ENCODE measurements at places on chromosomes 16 and 17.
A peak's percentile ranks its signal among the peaks of the same experiment; 100 is the strongest.

DNA sequence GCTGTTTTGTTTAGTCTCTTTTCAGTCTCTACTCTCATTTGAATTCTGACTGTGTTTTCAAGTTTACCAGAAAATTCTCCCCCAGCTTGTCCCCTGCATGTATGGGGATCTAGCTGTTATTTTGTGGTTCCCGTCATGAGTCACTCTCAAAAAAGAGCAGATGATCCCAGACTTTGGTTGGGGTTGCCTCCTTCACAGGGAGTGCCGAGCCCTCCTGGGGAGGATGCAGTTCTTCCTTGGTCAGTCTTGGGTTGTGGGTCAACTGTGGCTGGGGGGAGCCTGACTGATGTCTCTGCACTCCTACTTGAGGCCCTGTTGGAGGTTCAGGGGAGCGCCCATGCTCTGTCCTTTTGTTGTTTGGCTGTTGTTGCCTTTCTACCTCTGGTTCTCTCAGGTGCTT, 37.7 kb downstream of the EPN2 start:
- DNase-seq, result no peak
- H3K27ac ChIP-seq, result no peak overlapping the region
- no peaks in the 10 kb centered on the region for H3K36me3 ChIP-seq

DNA sequence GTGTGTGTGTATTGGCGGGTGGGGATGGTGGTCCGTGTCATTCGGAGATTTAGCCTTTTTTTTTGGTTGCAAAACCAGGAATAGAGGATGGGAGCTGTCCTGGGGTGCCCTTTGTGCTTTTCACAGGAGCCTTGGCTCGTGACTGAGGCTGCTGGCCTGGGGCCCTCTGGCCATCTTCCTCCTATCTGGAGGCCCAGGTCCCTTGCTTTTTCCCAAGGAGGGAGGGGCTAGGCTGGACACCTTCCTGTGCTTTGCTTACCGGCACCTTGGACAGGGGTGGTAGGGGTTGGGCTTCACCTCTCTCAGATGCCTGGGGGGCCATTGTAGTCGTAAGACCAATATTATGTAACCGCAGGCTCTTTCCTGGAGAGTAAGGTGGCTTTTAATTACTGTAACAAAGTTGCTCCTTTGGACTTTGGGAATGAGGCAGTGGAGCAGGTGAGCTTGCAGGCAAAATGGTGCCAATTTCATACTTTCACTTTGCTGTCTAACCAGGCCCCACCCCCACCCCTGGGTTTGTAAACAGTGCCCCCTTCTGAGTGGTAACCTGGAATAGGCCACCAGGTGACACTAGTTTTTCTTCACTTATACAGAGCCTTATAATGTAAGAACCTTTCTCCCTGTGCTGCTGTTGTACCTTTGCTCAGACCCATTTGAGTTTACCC, 1.2 kb downstream of the DYNLL2 start:
- H3K27me3 ChIP-seq, result no peaks in the 10 kb centered on the region
- H3K4me1 ChIP-seq, result peaks cover 34% of the 10 kb centered on the region
- H3K27ac ChIP-seq, result peak overlapping the region; percentile 94
- peak overlapping the region; percentile 88 for H3K4me3 ChIP-seq

GRCh38 chr17:34750004-34750403, 170.6 kb downstream of the TMEM132E start:
- H3K27me3 ChIP-seq, result no peaks in the 10 kb centered on the region
- H3K4me1 ChIP-seq, result no peaks in the 10 kb centered on the region
- no peak overlapping the region for H3K27ac ChIP-seq
- H3K36me3 ChIP-seq, result no peaks in the 10 kb centered on the region
- DNase-seq, result no peak
- H3K4me3 ChIP-seq, result no peak overlapping the region

GRCh38 chr16:88318521-88318920, 64.2 kb upstream of the ZNF469 start:
- H3K27ac ChIP-seq, result no peak overlapping the region
- no peaks in the 10 kb centered on the region for H3K27me3 ChIP-seq
- H3K36me3 ChIP-seq, result no peaks in the 10 kb centered on the region
- H3K4me3 ChIP-seq, result no peak overlapping the region

DNA sequence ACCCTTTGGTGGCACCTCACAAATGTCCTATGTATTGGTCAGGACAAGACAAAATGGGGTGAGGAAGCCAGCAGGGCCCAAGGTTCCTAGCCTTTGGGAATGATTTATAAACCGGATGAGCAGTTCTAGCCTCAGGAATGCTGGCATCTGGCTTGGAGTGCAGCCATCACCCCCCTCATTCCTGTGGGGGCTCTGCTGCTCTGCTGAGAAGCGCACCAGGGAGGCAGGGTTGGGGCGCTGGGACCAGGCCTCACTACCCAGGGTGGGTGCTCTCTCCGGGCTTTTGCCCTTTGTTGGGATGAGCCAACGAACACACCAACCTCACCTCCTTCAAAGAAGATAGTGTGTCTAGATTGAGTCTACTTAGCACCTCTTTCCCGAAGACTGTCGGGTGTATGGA, 39.2 kb downstream of the TMEM11 start:
- no peaks in the 10 kb centered on the region for H3K27me3 ChIP-seq
- H3K4me1 ChIP-seq, result no peaks in the 10 kb centered on the region
- H3K4me3 ChIP-seq, result no peak overlapping the region
- DNase-seq, result no peak

GRCh38 chr16:24853830-24854229, 8.1 kb downstream of the SLC5A11 start:
- H3K27ac ChIP-seq, result no peak overlapping the region
- no peak for DNase-seq
- no peak overlapping the region for H3K4me3 ChIP-seq
- no peaks in the 10 kb centered on the region for H3K4me1 ChIP-seq
- no peaks in the 10 kb centered on the region for H3K27me3 ChIP-seq

GRCh38 chr16:28863929-28864793, 518 bp downstream of the SH2B1 start:
- peak overlapping the region; percentile 96 for H3K4me3 ChIP-seq
- peaks cover 7% of the 10 kb centered on the region for H3K4me1 ChIP-seq
- H3K27me3 ChIP-seq, result no peaks in the 10 kb centered on the region
- H3K27ac ChIP-seq, result peak overlapping the region; percentile 85
- DNase-seq, result peak; percentile 24

Measured in naive thymus-derived CD4-positive, alpha-beta T cell (primary cell).